ENCODE measurements at places on chromosomes 3 and 15.

- DNase-seq = no peak
Measured at GRCh38 chr15:85312486-85312885, 67.9 kb upstream of the AKAP13 start.

DNA sequence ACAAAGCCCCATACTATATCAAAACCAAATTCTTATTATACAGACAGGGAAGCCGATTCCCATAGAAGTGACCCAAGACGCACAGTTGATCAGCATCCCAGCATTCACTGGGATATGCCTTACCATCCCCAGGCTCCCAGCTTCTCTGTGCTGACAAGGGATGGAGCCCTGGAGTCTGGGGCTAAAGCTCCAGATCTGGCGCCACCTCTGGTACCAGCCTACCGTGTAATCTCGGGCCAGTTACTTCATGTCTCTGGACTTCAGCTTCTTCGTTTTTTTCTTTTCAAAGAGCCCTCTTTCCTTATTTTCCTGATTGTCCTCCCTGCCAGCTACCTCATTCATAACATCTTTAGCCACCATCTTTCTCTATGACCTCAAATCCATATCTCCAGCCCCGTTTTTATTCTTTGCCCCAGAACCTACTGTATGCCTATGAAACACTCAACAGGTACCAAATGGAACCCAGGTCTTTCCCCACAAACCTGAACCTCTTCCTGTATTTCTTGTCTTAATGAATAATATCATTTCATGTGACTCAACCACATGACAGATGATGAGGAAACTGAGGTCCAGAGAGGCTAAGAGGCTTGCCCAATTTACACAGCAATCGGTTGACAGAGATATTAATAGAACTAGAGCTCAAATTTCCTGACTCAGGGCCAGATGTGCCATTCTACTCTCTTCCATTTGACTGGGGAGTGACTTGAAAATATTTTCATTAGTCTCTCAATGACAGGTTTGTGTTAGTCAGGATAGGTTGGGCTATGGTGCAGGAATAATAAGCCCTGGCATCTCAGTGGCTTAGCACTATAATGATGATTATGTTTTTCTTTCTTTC is 85.4 kb upstream of the TLE3 start:
- no peak for DNase-seq

- no peak for DNase-seq
Measured at GRCh38 chr3:122952520-122952919, 75.0 kb downstream of the SEMA5B start.

GRCh38 chr3:144491333-144491732 is 519.7 kb downstream of the DIPK2A start:
- no peak for DNase-seq

DNA sequence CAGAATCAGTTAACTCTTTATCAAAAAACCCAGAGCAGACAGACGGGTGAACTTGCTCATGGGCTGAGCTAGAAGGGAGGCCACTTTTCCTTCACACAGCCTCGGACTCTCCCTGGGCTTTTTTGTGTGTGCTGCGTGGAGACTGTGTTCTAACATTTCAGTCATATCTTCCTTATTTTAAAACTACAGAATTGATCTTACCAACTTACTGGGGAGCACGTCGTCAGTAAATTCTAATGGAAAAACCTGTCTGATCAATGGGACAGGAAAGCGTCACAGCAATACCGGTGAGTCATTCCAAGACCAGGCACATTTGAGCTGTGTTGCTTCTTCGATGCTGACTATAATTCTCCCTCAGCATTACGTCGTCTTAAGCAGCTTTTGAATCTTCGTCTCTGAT is 145.1 kb downstream of the LPP start:
- DNase-seq = no peak

GRCh38 chr15:99433757-99434450 is 131.9 kb upstream of the MEF2A start:
- no peak for DNase-seq

DNA sequence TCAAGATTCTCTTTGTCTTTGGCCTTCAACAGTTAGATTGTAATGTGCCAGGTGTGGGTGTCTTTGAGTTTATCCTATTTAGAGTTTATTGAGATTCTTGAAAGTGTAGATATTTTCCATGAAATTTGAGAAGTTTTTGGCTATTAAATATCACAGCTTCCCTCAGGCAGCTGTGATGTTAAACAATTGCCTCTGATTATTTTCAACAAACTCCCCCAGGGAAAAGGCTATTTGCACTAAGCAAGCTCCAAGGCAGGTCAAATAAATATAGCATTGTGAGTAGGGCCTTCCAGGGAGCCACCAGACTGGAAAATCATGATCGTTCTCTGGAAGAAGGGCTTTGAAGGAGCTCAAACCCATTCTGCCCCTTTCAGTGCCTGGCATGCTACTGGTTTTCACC is 107.0 kb downstream of the EEFSEC start:
- no peak for DNase-seq

GRCh38 chr3:6716420-6716819 is 144.5 kb upstream of the GRM7 start:
- no peak for DNase-seq

GRCh38 chr3:38111201-38111600 is 25.7 kb downstream of the ACAA1 start:
- no peak for DNase-seq

DNA sequence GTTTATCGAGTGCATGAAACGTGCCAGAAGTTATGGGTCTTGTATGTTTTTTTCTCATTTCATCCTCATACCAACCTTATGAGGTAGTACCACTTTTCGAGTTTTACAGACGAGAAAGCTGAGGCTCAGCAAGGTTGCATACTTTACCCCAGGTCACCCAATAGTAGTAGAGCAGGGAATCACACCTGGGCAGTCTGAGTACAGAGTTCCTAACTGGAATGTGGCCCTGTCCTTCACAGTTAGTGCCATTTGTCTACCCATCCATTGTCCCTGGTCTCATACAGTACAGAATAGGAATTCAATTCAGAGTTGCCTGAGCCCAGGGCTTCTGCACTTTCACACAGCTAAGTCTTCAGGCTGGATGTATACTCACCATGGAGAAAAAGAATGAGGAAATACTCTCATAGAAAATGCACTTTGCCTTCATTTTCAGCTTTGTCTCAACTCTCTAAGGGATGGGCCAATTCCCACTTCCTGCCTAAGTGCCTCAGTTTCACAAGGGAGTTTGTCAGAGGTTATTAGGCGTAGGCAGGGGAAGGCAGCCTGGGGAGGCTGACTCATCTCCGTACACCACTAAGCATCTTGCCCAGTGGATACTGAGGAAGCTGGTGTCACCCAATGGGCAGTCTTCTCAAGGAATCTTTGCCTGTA is 93.2 kb downstream of the TMEM212 start:
- no peak for DNase-seq

GRCh38 chr3:50515565-50516439 is 12.4 kb upstream of the CACNA2D2 start:
- no peak for DNase-seq

DNA sequence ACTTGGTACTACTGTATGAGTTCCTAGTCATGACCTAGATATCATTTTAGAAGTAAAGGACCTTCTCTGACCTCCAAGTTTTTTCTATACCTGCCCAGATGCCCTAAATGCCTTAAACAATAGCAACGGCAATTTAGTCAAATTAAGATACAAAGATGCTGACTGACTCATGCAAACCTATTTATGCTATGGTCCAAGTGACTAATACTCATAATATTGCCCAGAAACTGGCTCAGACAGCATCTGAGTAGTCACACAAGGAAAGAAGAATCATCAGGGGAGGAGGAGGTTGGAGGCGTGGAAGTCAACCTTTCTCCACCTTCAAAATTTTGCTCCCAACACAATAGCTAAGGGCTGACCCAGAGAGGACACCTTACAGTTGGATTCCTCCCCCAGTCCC is 6.8 kb downstream of the FYCO1 start:
- DNase-seq = no peak

DNA sequence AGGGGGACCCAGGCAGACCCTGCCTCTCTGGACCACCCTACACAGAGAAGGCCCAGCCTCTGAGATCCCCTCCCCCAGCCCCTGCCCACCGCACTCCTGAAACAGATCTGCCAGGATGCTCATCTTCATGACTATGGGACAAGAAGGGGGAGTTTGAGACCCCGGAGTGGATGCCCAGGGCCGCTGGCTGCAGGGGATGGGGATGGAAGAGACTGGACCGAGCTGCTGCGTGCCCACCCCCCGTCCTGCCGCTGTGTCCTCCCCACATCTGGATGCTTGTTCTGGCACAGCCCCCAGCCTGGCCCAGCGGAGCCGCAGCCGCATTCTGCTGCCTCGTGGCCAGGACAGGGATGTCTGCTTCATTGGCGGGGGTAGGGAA is 30.3 kb upstream of the SEMA3F start:
- DNase-seq = no peak

DNA sequence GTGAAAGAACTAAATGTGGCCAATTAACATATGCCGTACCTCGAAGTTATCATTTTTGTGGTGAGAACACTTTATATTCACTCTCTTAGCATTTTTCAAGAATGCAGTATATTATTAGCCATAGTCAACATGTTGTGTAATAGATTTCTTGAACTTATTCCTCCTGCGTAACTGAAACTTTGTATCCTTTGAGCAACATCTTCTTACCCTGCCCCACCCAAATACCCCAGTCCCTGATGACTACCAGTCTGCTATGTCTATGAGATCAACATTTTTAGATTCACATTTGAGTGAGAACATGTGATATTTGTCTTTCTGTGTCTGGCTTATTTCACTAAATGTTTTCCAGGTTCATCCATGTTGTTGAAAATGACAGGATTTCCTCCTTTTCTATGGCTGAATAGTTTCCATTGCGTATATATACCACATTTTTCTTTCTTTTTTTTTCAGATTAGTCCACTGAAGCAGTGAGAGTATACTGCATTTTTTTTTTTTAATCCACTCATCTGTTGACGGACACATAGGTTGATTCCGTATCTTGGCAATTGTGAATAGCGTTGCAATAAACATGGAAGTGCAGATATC is 12.7 kb upstream of the KBTBD8 start:
- no peak for DNase-seq

DNA sequence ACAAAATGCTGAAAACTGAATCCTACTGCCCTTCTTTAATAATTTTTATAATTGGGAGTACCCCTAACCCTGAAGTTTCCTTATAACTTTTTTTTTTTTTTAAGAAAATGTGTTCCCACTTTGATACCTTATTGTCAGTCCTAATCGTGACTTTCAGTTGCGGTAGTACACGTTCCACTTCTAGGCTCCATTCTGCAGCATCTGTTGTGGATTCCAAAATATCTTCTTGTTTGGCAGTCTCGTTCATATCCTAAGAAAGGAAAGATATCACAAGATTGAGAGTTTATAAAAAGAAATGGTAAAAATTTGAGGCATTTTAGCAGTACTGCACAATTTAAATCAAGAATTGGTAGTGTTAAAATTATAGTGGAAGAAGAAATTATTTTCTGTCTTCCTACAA is 30.8 kb downstream of the IFT57 start:
- no peak for DNase-seq

GRCh38 chr15:43433165-43433564 is 59.8 kb downstream of the TP53BP1 start:
- DNase-seq = no peak

DNA sequence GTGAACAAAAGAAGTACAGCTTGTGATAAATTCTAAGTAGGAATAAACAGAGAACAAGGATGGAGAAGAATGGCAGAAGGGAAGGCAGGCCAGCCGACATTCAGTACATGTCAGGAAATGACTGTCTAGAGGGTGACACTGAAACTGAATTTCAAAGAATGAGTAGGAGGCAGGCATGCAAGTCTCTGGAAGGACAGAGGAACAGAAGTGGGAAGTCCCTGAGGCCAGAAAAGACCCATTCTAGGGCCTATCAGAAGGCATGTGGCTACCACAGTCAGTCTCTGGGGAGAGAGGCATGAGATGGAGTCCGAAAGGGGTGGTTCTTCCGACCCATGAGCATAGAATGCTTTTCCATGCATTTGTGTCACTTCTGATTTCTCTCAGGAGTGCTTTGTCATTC is 243.5 kb upstream of the UBE2E2 start:
- no peak for DNase-seq

DNA sequence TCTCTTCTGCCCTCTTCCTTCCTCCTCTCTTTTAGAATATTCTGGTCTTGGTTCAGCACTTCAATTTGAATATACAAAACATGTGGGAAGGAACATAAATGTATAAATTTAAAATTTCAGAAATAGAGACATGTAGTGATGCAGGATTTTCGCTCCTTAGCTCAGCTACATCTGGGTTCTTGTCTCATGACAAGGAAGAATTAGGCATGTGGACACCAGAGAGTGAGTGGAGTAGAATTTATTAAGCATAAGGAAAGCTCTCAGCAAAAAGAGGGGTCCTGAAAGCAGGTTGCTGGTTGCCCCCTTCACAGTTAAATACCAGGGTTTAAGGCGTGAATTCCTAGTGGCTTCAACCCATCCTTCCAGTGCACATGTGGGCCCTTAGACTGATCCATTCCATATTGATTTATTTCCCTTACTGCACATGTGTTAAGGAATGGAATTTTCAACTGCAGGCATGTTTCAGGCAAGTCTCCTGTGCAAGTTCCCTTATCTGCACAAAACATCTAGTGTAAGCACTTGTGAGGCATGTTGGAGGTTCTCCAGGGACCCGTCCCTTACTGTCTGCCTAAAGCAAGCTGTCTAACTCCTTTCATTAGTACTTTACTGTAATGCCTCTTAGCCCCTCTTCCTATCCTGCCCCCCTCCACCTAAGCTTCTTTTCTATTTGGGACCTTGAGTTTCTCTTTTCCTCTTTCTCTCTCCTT is 133.2 kb upstream of the STRIT1 start:
- no peak for DNase-seq

DNA sequence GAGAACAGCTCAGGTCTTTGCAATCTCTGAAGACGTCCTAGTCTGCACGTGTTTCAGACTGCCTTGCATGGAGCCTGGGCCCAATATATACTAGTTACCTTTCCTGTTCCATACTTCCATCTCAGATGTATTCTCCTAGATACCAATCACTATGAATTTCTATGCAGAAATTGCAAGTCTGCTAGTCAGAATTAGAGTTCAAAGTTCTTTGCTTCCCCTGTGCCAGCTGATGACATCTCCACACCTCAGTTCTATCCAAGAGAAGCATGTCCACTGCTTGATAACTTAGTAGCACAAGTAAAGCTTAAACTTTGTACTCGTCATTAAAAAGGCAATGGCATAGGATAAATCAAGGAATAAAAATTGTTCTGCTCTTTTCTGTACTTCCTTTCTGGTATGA is 133.6 kb upstream of the PLXND1 start:
- no peak for DNase-seq

DNA sequence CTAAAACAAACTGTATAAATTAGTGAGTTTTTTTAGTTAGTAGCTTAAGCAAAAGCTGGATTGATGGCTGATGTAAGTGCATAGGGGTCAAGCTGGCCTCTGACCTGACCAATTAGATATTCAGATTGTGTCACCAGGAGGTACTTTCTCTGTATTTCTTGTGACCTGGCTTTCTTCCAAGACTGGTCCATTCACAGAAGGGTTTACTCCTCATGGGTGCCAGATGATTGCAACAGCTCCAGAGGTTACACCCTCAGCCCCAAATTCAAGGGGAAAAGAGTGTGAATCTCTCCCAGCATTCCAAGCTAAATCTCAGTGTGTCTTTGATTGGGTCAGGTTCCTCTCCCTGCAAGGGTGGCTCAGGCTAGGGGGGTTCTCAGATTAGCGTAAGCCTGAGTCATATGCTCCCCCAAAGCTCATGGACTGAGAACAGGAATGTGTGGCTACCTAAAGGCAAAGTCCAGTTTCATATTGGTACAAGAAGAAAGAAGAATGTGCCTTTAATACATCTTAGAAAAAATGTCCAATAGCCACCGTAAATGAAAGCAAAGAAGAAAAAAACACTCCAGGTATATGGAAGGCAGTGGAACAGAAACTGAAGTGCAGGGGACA is 16.5 kb downstream of the PML start:
- DNase-seq = no peak

- no peak for DNase-seq
Measured at GRCh38 chr15:71125831-71126450, 10.7 kb downstream of the THSD4 start.

GRCh38 chr3:104785947-104786346 is 580.8 kb upstream of the ALCAM start:
- DNase-seq = no peak

All from effector CD8-positive, alpha-beta T cell (primary cell).